ENCODE measurements at places on chromosomes 13 and 19.

DNA sequence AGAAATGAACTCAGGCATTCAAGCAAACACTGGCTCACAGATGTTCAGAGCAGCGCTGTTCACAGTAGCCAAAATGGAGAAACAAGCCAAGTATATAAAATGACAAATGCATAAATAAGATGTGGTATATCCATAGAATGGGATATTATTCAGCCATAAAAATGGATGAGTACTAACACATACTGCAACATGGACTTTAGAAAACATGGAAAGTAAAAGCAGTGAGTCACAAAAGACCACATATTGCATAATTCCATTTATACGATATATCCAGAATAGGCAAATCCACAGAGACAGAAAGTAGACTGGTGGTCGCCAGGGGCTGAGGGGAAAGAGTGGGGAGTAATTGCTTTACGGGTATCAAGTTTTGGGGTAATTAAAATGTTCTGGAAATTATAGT lies 6.6 kb downstream of the ZNF837 start:
- no peak for DNase-seq

DNA sequence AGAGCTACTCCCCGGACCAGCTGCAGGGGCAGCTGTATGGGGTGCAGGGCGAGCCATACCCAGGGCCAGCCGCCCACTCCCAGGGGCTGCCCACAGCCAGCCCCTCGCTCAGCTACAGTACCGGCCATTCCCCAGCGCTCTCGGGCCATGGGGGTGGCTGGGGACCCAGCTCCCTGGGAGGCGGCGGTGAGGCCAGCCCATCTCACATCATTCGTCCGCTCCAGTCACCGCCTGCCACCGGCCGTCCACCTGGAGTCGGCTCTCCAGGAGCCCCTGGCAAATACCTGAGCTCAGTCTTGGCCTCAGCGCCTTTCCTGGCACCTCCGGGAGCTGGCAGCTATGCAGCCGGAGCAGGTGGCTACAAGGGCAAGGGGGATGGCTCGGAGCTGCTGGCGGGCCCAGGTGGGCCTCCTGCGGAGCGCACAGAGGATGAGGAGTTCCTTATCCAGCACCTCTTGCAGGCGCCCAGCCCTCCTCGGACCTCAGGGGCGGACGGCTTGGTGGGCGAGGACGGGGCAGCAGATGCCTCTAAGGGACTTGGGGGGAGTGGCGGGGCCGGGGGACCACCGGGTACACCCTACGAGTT lies 4.9 kb downstream of the PRR12 start:
- no peak for DNase-seq

- DNase-seq, result no peak
These were observed 113.2 kb downstream of the MYCBP2 start for GRCh38 chr13:77213644-77214043.

- no peak for DNase-seq
These were observed 28.9 kb downstream of the MLLT1 start for GRCh38 chr19:6250909-6251308.

DNA sequence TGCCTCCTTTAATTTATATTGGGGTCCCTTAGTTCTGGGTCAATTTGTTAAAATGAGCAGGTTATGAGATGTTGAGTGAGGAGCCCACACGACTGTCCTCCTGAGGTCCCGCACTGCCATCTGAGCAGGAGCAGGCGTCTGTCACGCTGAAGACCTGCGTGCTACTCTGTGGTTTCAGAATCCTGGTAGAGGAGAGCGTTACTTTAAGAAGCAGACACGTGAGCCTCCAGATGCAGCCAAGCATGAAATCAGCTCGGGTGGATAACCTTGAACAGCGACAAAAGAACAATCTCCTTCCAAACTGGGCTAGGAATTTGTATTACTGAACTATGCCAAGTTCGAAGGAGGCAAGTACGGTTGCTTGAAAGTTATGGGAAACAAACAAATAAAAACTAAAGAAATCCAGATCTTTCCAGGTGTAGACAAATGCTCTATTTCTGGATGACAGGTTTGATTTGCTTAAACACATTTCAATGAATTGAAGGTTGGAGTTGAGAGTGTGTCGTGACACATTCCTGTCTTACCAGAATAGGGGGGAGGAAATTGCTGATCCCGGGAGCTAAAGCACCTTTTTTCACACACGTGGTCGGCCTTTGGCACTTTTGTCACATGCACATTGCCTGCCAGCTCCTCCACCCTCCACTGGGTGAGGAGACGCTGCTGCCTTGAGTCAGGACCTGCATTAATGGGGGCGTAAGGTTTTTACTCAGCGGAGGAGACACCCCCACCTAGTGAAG lies 945.5 kb upstream of the SLC10A2 start:
- DNase-seq, result no peak

- DNase-seq, result no peak
These were observed 78.2 kb downstream of the GGACT start for GRCh38 chr13:100510208-100510957.

- no peak for DNase-seq
These were observed 21.3 kb downstream of the IPO5 start for GRCh38 chr13:97974773-97975172.
